ENCODE measurements at places on chromosomes 3 and 15.

DNA sequence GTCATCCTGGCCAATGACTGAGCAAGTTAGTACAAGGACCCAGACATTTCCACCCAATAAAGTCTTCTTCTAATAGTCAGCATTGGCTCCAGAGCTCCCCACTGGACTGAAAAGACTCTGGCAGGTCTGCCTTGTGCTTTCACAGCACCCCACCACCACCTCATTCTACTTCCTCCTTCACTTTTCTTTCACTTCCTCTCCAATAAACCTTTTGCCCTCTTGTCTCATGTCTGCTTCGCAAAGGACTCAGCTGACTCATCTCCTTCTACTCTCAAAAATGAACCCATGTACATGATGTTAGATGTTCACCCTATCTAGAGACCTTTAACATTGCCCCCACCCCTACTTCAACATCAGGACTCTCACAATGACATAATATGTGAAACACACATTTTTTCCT lies 181.0 kb upstream of the PPP2R3A start:
- DNase-seq: no peak

GRCh38 chr3:150286390-150287147 lies 121.5 kb upstream of the TSC22D2 start:
- DNase-seq: peak; percentile 58

DNA sequence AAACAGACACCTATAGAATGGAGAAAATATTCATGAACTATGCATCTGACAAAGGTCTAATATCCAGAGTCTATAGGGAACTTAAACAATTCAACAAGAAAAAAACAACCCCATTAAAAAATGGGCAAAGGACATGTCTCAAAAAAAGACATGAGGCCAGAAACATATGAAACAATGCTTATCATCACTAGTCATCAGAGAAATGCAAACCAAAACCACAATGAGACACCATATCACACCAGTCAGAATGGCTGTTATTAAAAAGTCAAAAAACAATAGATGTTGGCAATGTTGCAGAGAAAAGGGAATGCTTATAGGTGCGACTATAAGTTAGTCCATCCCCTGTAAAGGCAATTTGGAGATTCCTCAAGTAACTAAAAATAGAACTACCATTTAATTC lies 11.4 kb upstream of the HDGFL3 start:
- DNase-seq: no peak

GRCh38 chr3:176293276-176293675 lies 904.0 kb downstream of the TBL1XR1 start:
- no peak for DNase-seq

GRCh38 chr15:85786781-85787114 lies 8.0 kb downstream of the KLHL25 start:
- DNase-seq: no peak

GRCh38 chr3:31009881-31010280 lies 115.4 kb upstream of the GADL1 start:
- no peak for DNase-seq

DNA sequence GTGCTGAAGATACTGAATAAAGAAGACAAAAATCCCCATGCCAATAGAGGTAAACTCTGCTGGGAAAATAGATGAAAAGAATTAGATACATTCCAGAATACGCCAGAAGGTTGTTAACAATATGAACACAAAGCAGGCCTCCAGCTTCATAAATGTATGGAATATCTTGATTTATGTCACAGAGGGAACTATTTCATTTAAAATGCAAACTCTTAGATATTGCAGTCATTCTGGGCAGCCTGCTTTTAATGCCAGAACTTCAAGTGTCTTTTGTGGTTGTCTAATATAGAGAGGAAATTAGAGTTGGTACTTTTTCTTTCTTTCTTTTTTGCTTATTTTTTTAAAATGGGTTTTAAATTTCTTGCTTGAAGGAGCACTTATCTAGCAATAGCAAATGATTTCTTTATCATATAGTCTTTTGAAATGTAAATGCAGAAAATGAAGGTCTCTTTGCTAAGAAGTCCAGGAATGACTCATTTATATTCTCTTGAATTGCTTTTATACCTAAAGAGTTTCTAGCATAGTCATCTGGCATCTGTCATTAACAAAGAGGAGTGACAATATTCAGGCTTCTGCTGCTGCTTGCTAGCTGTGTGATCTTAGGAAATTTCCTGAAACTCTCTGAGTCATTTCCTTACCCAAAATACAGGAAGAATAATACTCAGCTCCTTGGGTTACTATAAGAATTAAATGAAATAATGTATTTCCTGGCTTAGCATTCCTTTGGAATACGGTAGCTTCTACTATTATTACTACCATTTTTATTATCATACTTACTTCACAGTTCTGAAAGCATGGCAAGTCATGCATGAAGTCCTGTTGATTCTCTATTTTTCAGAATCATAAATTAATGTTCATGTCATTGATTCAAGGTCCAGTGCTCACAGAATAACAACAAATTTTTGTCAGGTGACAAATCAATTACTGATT lies 527.6 kb downstream of the DIPK2A start:
- no peak for DNase-seq

DNA sequence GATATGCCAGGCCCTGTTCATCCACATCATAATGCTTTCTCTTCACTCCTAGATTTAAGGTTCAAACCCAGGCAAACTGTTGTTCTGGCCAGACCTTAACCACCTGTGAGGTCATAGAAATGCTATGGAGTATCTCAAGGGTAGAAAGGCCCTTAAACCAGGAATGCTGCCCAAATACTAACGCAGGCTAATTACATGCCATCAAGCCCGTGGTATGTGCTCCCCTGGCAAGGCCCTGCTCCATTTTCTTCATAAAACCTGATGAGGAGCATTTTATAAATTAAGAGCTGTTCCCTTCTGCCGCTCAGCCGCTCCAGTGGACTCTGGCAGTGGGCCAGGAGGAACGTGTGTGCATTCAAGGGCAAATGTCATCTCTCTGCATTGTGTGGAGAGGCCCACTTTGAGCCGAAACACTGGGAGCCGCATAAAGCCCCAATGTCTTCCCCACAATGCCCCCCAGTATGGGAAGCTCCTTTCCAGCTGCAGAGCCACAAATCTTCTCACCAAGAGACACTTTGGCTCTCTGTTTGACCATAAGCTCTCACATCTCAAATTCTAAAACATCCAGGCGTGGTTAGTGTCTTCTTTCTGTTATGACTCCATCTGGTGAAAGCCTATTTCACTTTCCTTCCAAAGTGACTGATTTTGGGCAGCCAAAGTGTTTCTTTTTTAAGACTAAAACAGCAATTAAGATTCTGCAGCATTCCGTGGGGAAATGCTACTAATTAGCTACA lies 210.8 kb upstream of the NR2E3 start:
- DNase-seq: no peak
